ENCODE measurements at places on chromosomes 2 and 18.

- DNase-seq = no peak
Measured at GRCh38 chr2:84816426-84817026, 64.4 kb downstream of the TRABD2A start.

DNA sequence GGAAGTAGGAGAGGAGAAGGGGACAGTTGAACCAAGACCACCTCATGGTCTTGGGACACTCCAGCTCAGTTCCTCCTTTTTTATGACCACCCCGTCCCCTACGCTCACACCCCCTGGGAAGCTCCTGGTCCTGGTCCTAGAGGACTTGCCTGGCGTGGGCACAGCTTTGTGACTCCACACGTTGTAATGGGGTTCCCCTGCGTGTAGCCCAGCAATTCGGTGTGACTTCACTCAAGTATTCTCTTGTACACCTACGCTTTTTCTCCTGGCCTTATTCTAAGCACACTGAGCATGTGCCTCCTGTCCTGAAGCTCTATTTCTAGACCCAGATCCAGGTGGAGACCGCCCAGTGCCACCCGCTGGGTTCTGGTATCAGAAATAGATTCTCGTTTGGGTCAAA is 36.1 kb upstream of the B3GNT7 start:
- no peak for DNase-seq

GRCh38 chr2:127580167-127581049 is 44.9 kb downstream of the MYO7B start:
- no peak for DNase-seq

DNA sequence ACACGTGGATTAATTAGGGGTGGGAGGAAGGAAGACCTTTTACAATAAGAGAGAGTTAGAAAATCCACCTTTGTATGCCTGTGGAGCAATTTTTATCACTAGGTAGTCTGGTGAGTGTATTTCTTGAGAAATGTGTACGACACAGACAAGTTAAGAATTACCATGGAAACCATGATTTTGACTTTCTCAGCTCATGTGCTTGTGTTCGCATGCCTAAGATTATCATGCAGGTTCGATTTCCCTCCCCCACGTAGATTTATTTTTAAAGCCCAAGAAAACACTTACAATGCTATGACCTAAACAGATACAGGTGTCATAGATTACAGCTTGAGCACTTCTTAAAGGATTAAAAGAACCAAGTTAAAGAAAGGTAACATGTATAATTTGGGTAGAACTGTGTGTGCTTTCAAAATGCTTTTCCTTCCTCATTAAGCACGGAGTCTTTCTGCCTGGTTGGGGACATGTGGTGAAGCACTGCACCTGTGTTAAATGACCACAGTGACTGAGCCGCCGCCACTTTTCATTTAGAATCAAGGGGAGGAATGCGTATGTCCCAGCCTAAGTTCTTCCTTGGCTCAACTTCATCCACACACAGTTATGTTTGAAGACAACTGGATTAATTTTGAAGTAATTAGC is 16.6 kb downstream of the SERTAD2 start:
- DNase-seq = no peak

DNA sequence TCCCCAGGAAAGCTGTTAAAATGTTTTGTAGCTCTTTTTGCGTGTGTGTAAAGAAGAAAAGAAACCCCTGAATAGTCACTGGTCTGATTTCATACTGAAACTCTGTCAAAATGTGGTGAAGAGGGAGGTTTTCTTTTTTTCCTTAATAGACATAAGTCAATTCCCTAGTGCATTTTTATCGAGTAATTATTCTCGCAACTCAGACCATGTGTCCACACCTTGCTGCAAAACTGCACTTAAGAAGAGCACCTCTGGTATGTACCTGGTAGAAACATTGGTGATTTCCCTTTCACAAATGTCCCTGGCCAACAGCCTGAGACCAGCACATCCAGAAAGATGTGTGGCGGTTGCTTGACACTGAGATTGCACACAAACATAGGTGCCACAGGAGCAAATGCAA is 159.9 kb downstream of the ZNF521 start:
- no peak for DNase-seq

DNA sequence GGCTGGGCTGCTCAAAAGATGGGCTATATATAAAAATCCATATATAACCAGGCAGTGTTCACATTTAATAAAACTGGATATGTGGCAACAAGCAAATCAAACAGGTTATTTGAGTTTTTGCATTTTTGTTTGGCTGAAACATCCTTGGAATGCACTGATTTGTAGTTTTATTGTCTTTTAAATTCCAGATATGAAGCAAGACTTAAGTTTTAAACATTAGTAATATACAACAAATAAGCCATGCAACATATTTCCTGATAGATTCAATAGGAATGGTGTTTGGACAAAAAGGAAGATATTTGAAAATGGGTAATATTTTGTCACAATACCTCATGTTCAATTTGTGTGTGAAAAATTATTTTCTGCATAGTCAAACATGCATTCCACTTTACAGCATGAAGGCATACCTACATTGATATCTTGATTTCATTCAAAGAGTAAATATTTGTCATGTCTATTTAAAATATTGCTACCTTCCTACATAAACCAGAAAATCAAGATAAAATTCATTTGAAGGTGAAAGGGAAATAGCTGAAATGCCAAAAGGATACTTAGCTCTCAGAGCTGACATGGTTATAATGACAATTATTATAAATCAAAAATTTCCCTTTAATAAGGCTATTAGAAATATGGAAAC is 132.3 kb upstream of the NETO1 start:
- DNase-seq = no peak

GRCh38 chr2:109368798-109369197 is 239.8 kb downstream of the SH3RF3 start:
- no peak for DNase-seq

DNA sequence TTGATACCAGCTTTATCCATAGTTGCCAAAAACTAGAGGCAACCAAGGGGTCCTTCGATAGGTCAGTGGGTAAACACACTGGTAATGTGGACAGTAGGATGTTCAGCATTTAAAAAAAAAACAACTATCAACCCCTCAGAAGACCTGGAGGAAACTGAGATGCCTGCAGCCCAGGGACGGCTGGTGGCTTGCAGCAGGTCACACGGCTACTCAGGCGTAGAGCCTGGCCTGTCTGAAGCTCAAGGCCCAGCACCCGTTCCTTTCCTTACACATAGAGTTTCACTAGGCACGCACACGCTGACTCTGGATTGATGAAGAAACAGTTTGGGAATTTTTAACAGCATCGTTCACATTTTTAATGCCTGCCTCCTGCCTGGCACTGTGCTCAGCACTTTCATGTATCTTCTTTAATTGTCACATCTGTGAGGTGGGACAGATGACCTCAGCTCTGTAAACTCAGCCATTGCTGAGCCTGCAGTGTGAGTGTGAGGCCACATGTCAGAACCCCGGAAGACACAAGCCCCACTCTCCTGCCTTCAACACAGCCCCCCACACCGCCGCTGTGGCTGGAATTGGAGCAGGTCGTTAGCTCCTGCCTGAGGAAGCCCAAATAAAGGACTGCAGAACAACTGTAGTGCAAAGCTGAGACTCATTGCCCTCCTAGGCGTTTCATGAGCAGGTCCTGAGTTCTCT is 40.7 kb downstream of the TRAPPC12 start:
- DNase-seq = no peak

- no peak for DNase-seq
Measured at GRCh38 chr2:232488097-232488711, 570 bp upstream of the ECEL1 start.
